ENCODE measurements at places on chromosomes 11 and 22.

DNA sequence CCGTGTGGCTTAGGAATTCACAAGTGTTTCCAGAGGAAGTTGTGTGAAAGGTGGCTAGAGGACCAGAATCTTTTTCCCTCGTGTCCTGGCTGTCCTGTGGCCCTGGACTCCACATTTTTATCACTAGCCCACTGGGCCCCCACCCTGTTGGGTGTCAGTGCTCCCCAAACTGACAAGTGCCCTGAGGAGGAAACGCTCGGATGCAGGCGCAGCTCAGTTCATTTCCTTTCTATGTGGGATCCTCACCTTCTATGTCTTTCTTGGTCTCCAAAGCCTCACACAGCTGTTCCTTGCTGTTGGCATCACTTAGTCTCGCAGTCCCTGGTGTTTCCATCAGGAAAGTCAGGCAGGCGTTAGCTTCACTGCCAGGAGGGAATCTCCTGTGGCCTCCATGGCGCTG is 68.0 kb upstream of the KCNQ1OT1 start:
- DNase-seq = no peak

- no peak for DNase-seq
Observed at GRCh38 chr11:27013781-27014361, 20.0 kb downstream of the FIBIN start.

GRCh38 chr11:71428861-71429435 is 19.2 kb downstream of the DHCR7 start:
- no peak for DNase-seq

DNA sequence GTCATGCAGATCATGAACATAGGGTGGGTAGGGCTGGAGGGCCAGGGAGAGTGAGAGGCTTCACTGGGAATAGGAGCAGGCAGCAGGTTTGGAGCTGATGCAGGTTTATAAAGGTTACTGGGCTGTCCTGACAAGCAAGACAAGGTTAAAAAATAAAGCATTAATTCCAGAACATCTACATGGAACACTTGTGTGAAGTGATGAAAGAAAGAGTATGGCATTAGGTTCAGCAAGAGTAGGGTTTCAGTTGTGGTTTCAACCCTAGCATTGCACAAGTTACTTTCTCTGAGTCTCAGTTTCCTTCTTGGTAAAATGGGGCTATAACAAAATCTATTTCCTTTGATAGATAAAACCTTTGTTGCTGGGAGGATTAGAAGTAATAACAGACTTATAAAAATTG is 114.6 kb upstream of the SESN3 start:
- DNase-seq = no peak

DNA sequence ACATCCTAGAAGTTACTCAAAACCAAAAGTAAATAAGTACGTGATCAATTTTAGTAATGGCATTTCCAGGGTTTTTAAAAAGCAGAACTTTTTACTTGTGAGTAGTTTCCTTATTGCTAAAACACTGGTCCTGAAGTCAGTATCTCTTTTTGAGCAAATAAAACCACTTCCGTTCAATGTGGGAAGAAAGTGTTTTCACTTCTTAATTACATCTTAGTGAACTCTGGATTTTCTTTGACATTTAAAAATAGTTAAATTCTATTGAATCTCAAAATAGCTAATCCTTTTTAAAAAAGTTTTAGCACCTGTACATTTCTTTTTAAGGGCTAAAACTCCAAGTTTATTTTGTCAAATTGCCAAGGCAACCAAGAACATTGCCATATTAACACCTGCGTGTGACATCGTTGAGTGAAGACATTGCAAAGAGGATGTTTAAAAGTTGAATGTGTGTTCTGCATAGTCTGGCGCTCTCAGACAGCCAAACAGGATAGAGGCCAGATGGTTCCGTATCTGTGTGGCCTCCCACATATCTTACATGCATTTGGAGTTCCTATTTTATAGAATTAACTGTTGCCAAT is 17.2 kb upstream of the OR5B21 start:
- peak; percentile 36 for DNase-seq

GRCh38 chr22:50269970-50270665 is at the start of gene MAPK11:
MAPK11 (minus strand) TSS chr22:50270380; CDS start chr22:50270292, 88 bp downstream.
- no peak for DNase-seq

GRCh38 chr11:9878936-9879335 is 215.1 kb downstream of the SWAP70 start:
- DNase-seq = no peak

DNA sequence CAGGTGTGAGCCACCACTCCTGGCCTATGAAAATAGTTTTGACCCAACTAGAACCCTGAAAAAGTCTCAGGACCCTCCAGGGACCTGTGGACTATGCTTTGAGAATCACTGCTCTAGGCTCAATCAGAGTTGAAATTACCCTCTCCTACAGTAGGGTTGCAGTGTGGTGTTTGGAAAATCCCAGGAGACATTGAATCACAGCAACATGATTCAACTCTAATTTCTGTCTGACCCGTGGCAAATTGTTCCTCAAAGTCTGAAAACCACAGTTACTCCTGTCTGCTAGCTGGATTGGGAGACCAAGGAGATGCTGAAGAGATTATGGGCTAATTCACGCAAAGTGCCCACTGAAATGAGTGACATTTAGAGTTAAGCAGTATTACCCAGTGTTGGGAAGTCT is 5.4 kb upstream of the MTMR3 start:
- no peak for DNase-seq

- DNase-seq = no peak
Observed at GRCh38 chr11:47979378-47980087, 826 bp upstream of the PTPRJ start.
